ENCODE measurements at places on chromosomes 7 and 10.

- DNase-seq, result no peak
These were observed 48.5 kb downstream of the PLCE1 start for GRCh38 chr10:94042001-94042833.

DNA sequence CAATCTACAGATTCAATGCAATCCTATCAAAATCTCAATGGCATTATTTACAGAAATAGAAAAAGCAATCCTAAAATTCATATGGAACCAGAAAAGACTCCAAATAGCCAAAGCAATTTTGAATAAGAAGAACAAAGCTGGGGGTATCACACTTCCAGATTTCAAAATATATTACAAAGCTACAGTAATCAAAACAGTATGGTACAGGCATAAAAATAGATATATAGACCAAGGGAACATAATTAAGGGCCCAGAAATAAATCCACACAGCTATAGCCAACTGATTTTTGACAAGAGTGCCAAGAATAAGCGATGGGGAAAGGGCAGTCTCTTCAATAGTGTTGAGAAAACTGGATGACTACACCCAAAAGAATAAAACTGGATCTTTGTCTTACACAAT lies 251.9 kb upstream of the FOXK1 start:
- DNase-seq, result no peak

DNA sequence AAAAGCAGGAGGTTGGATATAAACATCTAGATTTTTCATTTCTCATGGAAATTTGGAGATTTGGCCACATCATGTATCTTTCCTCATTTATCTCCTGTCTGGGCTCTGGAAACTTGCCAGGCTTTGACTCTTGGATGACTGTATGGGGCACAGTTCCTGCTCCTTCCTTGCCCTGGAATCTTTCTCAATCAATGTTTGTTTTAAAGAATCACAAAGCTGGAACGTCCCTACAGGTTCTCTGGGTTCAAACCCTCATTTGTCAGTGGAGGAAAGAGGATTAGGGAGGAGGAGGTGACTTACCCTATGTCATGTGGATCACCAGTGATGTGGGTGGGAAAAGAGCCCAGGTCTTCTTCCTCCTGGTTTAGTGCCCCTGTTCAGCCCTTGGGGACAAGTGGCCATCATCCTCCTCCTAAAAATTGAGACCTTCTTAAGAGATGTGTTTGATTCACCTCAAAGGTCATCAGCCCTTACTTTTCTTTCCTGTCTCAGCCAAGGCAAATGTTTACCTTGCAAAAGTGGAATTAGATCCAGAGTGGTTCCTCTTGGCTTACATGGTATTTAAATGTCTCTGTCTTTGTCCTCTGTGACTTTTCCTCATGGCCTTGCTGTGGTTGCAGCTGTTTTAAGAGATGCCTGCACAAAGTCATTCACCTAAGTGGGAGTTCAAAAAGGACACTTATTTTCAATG lies 38.8 kb upstream of the PDZD8 start:
- DNase-seq, result no peak

DNA sequence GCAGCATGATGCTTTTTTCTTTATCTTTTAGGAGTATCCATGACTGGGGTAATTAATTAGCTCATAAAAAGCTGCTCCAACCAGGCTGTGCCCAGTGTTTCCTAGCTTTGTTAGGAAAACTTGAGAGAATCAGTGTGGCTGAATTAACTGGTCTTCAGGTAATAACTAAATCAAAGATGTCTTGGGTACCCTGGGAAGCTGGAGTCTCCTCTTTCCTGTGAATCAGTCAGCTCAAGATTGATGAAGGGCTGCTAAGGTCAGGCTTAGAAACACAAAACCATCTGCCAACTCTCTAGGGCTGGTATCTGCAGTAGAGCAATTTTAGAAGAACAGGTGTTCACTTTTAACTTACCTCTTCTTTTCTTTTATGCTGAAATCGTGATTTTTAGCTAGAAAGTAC lies 21.4 kb upstream of the ATOH7 start:
- DNase-seq, result no peak

DNA sequence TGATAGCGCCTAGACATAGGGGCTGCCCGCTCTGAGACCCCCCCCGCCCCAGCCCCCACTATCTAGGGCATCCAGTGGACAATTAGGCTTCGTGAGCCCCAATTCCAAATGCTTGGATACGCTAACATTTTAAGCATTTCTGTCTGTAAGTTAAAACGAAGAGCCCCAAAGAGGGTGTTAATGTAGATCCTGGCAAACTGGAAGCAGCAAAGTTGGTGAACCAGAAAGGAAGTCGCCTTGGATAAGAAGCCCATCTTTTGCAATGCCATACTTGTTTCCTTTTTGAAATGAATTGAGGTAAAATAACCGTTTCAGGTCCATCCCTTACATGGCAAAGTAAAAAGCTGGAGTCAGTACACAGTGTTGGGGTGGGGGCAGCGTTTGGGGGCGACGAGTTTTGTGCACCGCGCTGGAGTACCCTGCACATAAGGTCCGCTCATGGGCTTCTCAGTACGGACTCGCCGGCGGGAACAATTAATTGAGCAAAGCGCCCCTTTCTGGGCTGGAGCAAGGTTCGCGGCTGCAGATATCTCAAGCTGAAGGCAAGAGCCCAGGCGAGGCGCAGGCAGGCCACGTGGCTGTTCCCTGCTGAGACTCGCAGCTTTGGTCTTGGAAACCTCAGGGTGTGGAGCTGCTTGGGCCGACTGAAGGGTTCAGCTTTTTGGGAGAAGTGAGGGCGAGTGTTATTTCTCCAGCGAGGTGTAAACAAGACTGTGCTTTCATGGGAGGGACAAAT lies 1.4 kb upstream of the TWIST1 start:
- DNase-seq, result no peak

DNA sequence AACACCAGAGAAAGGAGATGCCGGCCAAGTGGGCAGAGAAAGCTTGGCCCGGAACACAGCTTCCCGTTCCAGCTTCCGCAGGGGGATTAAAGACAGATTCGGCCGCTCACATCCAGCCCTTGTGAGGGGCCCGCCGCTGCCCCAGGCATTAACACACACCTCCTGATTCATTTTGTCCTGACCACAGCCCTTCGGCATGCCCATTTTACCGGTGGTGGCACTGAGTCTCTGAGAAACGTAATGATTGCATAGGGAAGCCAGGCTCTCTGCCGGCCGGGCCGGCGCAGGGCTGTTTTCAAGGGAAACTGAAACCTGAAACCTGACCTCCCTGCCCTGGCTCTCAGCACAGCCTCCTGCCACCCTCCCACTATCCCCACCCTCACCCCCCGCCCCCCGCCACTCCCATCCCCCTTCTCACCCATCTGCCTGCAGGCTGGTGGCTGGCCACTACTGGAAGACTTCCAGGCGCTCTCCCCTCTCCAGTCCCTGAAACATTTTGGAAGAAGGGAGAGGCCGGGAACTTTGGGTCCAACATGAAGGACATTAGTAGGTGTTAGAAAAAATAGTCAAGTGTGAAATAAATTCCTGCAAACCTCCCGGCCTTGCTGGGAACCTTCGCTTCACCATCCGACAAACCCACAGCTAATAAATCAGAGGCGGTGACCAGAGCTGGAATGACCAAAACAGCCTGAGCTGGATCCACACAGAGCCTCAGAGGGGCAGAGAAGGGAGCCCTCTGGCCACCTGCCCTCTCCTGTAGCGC lies 83.5 kb upstream of the CUX1 start:
- DNase-seq, result no peak

- DNase-seq, result no peak
These were observed 80.7 kb downstream of the C7orf25 start for GRCh38 chr7:42831006-42831717.

DNA sequence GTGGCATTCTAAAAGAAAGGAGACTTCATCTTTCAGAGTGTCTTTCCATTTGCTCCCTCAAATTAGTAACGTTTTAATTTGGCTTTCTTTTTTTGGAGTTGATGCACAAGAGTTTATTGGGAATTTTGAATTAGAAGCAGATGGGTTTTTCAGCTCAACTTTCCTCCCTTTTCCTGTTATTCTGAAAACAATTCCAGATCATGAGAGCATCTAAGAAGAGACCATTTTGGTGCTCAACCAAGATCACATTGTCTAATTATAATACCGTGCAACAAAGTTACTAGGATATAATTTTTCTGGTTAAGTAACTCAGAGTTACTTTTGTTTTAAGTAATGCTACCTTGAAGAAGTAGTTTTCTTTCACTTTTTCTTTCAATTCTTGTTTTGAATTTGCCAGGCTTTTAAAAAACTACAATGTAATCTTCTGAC lies 396.6 kb upstream of the KLF6 start:
- no peak for DNase-seq

GRCh38 chr10:18134921-18135320 lies 5.3 kb upstream of the CACNB2 start:
- no peak for DNase-seq

DNA sequence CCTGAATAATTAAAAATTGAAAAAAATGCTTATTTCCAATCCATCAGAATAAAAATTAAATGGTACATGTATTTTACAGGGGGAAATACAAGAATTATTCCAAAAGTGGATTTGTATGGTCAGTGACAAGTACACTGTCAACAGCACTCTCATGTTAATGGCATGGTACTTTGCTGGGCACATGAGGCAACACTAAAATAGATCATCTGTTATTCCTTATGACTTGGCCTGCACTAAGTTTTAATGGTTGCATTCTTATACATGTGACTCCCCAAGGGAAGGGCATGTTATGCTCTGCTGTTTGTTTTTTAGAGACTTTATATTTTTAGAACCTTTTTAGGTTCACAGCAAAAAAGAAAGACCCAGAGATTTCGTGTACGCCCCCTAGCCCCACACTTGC lies 128.3 kb downstream of the CPEB3 start:
- DNase-seq, result no peak

GRCh38 chr10:29737074-29737593 lies 102.4 kb upstream of the SVIL start:
- no peak for DNase-seq

GRCh38 chr10:35778306-35778705 lies 136.2 kb upstream of the FZD8 start:
- no peak for DNase-seq

DNA sequence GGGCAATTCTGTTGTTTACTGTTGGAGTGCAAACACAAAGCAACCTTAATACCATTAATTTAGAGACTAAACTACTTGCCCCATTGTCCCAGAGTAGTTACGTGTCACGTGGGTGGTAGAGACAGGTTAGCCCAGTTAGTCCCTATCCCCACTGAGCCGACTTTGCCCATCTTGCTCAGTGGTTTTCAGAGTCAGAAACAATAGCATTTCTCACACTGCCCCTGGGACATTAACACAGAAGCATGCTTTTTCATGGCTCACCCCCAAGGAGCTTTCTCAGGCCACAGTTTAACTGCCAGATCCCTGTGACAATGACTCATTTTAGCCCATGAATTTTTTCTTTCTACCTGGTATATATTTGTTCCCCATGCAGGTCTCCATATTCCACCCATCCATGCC lies 271.0 kb downstream of the POU6F2 start:
- DNase-seq, result no peak

DNA sequence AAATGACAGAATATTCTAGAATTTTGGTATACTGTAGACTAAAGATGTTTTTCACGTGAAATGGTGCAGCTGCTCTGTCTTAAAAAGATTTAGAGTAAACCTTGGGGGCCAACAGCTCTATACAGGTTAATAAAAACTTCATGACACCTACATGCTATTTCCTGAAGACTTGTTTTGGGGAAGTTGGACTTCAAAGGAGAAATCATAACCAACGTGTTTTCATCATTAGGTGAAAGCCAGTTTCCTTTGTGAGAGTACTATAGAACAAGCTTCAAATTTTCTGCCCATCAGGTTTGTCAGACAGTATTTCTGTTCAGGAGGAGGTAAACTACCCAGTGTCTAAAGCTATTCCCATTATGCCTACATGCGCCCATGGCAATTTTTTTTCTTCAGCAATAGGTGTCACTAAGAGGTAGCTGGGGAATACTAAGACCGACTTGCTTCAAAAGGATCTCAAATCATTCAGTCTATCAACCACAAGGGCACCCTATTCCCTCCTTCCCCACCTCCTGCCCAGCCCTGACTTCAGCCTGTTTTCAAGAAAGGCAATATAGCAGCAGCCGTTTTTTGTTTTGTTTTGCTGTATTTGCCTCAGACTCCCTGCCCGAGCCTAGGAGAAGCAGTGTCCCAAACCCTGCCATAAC lies 237.3 kb upstream of the SP8 start:
- no peak for DNase-seq
